ENCODE measurements at places on chromosomes 2 and 18. TPM values are rescaled to one million over a fixed set of nuclear protein-coding genes. Genes with fewer than 3 reads are reported as not detected.

ALK gene
- 0.35 TPM for total RNA-seq

MDH1 gene
- 294 TPM for total RNA-seq

IGFBP5 gene
- total RNA-seq: 0.74 TPM

ANKRD30BL gene
- 0.62 TPM for total RNA-seq

TRIM43 gene
- total RNA-seq: 0.23 TPM

HNRNPA3 gene
- 158 TPM for total RNA-seq

PSMA8 gene
- not detected for total RNA-seq
